ENCODE measurements at places on chromosomes 7 and 10.

- no peak for DNase-seq
Measured at GRCh38 chr10:60508831-60509230, 119.2 kb upstream of the ANK3 start.

DNA sequence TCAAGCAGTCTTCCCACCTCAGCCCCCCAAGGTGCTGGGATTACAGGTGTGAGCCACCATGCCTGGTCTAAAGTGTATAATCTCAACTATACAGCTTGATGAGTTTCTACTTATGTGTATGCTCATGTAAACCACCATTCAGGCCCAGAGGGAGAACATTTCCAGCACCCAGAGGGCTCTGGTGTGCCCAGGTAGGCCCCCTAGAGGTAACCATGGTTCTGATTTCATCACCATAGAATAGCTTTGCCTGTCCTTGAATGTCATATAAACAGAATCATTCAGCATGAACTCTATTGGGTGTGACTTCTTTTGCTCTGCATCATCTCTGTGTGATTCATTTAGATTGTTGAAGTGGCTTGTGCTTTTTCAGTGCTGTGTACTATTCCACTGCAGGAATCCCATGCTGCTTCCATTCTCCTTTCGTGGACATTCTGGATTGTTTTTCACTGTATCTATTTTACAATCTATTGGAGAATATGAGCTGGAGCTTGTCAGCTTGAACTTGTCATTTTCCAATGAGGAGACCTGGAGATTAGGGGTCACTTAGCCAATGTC, 35.2 kb downstream of the COL26A1 start:
- no peak for DNase-seq

GRCh38 chr7:128176696-128177095, 64.4 kb upstream of the LEP start:
- no peak for DNase-seq

- no peak for DNase-seq
Measured at GRCh38 chr10:132374612-132375011, 22.4 kb upstream of the PWWP2B start.

DNA sequence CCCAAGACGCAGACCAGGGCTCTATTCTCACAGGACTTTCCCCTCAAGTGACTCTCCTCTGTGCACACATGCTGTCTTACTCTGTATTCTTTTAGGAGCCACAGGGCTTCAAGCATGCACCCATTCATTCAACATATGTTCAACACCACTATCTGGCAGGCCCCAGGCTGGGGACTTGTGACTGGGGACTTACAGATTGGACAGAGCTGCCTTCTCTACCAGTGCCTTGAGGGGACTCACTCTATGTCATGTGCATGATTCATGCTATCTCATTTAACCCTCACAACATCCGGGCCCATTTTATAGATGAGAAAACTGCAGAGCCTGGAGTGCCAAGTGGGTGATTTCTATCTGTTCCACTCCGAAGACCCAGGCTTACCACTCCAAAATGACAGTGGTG, 34.3 kb downstream of the MYL10 start:
- no peak for DNase-seq

DNA sequence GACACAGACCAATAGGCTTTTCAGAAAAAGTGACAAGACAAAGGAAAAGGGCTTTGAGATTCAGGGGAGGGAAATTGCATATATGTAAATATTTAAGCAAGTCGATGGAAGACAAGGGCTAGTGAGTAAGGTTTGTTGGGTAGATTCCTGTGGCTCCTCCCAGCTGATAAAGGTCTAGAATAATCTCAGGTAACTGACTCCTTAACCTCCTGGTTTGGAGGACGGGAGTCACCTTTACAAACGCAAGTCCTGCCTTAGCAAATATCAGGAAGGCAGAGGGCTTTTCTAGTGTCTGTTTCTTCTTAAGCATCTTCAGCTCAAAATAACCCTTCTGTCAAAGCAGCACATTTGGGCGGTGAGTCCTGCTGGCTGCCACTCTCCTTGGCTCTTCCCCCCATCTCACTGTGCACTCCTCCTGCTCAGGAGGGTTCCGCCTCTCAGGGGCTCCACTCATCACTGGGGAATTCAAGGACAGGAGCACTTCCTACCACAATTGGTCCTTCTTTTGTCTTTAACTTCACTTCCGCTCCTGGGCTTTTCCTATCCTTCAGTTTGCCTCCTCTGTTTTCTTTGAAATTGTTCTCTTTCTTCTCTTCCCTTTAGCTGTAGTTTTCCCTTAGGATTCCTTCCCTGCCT, 496.3 kb upstream of the KLF6 start:
- DNase-seq: no peak

DNA sequence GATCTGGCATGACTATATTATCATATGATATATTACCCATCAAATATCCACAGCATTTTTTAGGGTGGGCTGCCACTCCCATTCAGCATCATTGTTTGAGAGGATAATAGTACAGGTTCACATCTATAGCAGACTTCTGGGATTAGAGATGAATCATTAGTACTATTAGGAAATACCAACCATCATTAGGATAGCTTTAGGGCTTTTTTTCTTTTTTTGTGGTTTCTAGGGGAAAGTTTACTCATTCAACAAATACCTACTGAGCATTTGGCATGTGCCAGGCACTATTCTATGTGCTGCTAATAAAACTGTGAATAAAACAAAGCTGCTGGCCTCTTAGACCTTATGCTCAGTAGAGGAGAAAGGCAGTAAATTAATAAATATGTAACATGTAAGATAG, 40.6 kb downstream of the NHLRC2 start:
- DNase-seq: no peak

GRCh38 chr10:124652701-124653100, 91.5 kb downstream of the FAM53B start:
- DNase-seq: no peak

Measured in activated CD4-positive, alpha-beta T cell treated with anti-CD3 and anti-CD28 coated beads, Interleukin-2, amount 50 U/mL, for 24 hours (primary cell).